ENCODE measurements at places on chromosomes 16 and 17.

- DNase-seq, result no peak
Measured at GRCh38 chr17:31099016-31099415, 4.2 kb downstream of the NF1 start.

GRCh38 chr17:77604301-77604972 is 354.1 kb upstream of the TNRC6C start:
- DNase-seq, result no peak

DNA sequence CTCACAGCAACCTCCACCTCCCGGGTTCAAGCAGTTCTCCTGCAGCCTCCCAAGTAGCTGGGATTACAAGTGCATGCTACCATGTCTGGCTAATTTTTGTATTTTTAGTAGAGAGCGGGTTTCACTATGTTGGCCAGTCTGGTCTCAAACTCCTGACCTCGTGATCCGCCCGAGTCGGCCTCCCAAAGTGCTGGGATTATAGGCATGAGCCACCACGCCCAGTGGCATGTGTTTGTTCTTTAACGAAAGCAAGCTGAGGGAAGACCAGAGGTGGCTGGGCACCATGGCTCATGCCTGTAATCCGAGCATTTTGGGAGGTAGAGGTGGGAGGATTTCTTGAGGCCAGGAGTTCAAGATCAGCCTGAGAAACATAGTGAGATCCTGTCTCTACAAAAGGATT is 18.1 kb downstream of the TNFRSF13B start:
- no peak for DNase-seq

- no peak for DNase-seq
Measured at GRCh38 chr16:3641801-3642396, 12.6 kb upstream of the DNASE1 start.

- no peak for DNase-seq
Measured at GRCh38 chr16:15598648-15599190, 44.2 kb downstream of the MARF1 start.

DNA sequence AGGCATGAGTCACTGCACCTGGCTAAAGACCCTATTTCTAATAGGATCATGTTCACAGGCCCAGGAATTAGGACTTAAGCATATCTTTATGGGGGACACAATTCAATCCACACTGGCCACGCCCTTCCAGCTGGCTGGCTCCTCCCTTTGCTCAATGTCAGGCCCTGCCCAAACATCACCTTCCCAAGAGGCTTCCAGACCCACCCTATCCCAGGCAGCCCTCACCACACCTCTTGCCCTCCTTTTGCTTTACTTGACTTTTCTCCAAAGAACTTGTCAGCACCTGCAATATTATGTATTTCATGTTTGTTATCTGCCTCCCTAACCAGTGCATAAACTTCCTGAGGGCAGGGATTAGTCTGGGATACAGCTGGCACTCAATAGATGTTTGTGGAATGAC is 109.6 kb upstream of the CDH5 start:
- no peak for DNase-seq

GRCh38 chr17:33241390-33241789 is 51.7 kb downstream of the ASIC2 start:
- no peak for DNase-seq

- no peak for DNase-seq
Measured at GRCh38 chr17:4953451-4953961, 2.6 kb downstream of the ENO3 start.

- DNase-seq, result no peak
Measured at GRCh38 chr16:74734361-74735161, 33.9 kb upstream of the MLKL start.

DNA sequence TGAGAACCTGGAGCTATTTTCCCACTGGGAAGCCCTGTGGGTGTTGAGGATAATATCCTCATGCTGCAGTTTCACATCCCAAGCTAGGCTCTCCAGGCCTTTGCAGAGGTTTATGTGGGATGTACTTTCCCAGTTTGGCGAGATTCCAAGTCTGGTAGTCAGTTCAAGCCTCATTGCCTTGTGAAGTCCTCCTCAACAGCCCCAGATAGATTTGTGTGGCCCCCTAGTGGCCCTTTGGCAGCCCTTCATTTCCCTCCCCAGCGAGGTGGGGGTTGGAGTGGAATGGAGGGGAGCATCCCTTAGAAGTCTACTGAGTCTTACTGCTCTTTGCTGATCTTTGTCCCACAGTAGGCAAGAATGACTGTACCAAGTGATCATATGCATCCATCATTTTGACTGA is 137.9 kb downstream of the CDH11 start:
- no peak for DNase-seq

GRCh38 chr17:28888832-28889231 is 8.7 kb downstream of the FLOT2 start:
- DNase-seq, result no peak
